ENCODE measurements at places on chromosomes 3 and 15.

DNA sequence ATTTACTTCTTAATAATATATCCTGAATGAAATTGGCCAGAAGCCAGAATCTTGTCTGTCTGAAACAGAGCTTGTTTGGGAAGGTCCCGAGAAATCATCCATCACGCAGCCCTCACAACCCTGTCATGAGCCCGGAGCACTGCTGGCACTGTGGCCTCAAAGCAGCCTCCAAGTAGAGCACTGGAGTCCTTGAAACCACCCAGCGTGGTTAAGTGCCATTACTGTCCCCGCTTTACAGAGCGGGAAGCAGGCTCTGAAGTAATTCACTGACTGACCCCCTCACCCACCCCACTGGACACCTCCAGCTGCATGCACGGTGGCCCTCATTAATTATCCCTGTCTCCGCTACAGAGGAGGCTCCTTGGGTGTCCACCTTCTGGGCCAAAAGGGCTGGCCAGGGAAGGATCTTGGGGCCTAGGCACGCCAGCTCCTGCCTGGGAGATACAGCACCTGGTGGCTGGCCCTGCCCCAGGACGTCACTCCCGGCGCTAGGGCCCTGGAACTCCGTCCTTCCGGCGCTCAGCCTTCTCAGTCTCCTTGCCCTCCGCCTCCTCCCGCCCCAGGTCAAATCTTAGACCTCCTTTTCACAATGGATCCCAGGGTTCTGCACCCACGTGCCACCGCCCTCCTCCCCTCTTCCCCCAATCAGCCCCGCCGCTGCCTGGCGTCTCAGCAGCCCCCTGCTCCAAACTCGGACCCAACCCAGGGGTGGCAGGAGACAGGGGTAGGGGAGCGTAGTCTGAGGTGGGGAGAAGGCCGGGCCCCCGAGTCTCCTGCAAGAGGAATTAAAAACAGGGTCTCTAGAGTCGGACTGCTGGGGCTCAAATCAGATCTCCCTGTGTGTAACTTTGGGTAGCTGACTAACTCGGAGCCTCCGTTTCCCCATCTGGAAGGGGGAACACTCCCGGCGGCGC is 1.1 kb downstream of the TKT start:
- DNase-seq = peak; percentile 68

DNA sequence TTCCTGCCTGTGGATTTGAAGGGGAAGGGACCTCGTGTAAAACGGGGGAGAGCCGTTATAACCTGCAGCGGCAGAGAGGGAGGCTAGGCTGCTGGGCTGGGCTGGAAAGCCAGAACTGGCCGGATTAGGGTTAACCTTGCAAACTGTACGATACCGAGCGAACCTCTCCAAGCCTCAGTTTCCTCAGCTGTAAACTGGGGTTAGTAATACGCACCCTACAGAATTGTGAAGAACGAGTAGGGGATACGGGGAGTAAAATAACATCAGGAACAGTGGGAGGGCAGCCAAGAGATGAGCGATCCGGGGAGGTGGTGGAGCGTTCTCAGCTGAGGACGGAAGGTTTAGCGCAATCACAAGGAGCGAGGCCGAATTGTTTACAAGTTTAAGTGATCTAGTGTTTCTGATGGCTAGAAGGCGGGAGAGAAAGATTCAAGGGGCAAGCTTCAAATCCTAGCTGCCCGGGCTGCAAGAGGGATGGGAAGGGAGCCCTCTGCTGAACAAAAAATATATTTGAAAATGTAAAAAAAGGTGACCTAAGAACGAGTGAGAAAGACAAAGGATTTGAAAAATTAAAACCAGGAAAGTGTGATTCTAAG is 768 bp upstream of the SEMA5B start:
- DNase-seq = peak; percentile 91

GRCh38 chr3:97968376-97968775 is 3.9 kb downstream of the RIOX2 start:
- no peak for DNase-seq

- DNase-seq = no peak
Observed at GRCh38 chr3:31832551-31832950, 148.5 kb downstream of the OSBPL10 start.

DNA sequence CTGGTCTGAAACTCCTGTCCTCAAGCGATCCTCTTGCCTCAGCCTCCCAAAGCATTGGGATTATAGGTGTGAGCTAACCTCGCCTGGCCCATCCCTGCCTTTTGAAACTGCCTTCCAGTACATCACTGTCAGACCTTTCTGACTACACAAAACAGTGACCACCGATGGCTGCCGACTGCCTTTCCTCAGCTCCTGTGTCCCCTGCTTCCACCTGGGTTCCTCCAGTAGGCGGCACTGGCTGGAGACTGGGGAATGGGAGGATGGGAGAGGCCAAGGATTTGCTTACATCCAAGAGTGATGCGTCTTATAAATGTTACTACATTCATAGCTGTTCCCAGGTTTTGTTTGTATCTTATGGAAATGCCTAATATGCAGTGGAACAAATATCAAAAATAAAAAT is 242.8 kb downstream of the BBX start:
- DNase-seq = no peak

DNA sequence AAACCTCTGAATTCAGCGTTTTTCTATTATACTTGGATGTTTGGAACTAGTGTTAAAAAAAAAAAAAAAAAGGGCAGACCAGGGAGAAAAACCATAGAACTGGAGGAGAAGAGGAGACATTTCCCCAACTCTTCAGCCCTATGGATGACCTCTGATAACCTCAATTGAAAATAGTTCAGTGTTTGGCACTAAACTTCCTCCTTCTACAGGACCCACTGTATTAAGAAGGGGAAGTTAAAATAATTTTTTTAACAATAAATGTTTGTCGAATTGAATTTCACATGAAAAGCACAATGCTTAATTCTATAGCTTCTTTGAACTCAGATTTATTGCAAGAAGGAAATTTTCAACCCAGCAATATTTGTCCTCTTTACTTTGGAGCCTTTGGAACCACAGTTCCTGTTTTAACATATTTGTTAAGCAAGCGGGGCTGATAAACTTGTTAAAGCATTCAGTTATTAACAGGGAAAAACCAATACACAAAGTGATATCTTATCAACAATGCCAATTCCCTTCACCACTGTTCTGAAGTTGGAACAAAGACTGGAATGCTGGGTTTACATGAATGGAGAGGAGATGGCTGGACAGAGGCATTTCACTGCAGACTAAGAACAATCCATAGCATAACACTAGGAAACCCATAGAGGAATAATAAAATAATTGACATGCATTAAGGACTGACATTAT is 3.1 kb upstream of the A4GNT start:
- no peak for DNase-seq

- no peak for DNase-seq
Observed at GRCh38 chr15:38374556-38374955, 79.4 kb upstream of the FAM98B start.
